Right lung (tissue), 10 donors: ENCODE measurements at places on chromosomes 7 and 10. TPM values are rescaled to one million over a fixed set of nuclear protein-coding genes. Genes with fewer than 3 reads are reported as not detected.

DNA sequence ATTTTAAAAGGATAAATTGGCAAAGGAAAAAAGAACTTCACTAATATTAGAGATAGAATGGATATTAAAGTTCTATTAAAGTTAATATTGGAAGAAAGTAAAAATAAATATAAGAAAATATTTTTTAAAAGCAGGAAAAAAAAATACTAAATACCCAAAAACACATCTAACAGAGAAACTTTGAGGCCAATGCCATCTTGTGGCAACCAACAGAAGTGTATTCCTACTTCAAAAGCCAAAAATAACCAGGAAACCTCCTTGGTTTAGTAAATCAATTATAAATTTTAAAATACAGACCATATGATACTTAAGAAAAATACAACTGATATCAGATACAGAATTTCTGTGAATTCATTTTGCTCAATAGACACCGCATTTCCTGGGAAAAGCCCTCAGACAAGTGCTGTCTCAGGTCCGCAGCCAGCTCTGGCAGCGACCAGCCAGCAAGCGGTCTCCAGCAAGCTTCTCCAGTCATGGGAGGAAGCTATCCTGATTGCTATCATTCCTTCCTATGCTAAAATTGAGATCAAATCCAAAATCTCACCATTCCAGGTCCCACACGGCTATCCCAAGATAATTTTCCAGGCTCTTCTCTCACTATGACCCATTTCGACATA, 65.3 kb downstream of the LMBR1 start:
- no peak for DNase-seq

DNA sequence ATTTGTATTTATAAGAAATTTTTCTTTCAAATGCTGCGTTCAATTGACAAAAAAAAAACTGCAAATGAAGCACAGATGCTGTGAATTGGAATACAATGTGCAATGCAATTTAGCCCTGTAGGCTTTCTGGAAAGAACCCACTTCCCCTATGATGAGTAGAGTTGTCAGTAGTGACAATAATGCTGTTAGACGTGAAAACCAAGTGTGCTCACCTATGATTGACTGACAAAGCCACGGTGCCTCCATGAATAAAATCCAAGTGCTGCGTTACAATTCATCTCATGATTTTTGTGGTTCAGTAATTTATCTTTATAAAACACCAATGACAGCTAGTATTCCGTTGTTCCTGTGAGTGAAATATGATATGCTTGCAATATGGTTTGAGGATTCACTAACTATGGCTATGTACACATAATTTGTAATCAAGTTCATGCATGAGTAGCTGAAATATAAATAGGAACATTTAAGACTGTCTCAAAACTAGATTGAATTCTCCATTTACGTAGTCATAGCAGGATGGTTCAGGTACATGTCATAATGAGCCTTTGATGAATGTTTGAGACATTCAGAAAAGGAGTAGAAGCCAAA, 1160.3 kb downstream of the CNTNAP2 start:
- DNase-seq = no peak

GRCh38 chr7:154666768-154667167, 336.2 kb downstream of the PAXIP1 start:
- no peak for DNase-seq

- no peak for DNase-seq
These were observed 128.7 kb downstream of the ELAPOR2 start for GRCh38 chr7:86930554-86931307.

DNA sequence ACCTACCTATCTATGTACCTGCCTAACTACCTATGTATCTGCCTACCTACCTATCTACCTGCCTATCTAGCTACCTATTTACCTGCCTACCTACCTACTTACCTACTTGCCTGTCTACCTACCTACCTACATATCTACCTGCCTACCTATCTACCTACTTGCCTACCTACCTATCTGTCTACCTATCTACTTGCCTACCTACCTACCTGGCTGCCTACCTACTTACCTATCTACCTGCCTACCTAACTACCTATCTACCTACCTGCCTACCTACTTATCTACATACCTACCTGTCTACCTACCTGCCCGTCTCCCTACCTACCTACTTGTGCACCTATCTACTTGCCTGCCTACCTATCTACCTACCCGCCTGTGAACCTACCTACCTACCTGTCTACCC, 68.7 kb upstream of the NPTX2 start:
- no peak for DNase-seq

Gene TSPAN13
- 135 TPM for polyA plus RNA-seq

Gene CCDC172
- not detected for polyA plus RNA-seq
